Cardiac fibroblast (primary cell): ENCODE measurements at places on chromosomes 13 and 19.
A peak's percentile ranks its signal among the peaks of the same experiment; 100 is the strongest.

DNA sequence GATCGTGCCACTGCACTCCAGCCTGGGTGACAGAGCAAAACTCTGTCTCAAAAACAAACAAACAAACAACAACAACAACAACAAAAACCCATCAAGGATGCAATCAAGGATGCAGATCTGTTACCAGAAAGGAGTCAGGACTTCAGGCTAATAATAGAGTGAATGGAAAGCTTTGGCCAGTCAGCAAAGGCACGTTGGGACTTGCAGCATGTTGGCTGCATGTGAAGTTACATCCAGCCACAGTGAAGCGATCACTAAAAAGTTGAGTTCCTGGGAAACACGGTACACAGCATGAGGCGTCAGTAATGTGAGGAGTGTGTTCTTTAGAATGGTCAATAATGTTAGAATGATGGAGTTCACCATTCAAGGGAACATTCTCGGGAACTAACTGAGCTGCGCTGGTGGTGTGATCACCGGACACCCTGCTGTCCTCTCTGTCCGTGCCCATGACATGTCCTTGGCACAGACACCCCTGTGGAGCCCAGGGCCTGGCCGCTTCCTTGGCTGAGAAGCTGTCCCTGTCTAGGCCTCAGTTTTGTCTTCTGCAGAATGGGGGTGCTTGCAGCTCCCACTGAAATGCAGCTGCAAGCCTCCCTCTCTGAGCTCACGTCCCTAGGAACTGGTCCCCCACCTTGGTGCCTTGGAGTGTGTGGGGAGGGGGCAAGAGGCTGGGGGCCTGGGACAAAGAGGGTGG lies 2.3 kb upstream of the LGALS7B start:
- DNase-seq, result no peak

DNA sequence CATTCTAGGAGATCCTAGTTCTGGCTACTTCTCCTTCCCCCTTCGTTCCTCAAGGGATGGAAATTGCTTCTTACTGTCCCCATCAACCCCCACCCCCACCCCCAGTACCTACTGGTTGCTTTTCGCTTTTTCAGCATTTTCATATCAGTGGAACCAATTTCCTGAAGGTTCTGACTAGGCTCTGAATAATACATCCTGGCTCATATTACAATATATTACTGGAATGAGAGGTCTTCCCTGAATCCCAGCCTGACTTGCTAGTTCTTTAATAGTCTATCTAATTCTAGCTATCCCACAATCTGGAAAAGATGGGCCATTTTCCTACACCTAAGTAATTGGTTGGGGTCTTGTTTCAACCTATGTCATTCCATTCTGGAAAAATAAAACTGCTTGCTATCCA lies 207.4 kb downstream of the COG6 start:
- peak; percentile 7 for DNase-seq

DNA sequence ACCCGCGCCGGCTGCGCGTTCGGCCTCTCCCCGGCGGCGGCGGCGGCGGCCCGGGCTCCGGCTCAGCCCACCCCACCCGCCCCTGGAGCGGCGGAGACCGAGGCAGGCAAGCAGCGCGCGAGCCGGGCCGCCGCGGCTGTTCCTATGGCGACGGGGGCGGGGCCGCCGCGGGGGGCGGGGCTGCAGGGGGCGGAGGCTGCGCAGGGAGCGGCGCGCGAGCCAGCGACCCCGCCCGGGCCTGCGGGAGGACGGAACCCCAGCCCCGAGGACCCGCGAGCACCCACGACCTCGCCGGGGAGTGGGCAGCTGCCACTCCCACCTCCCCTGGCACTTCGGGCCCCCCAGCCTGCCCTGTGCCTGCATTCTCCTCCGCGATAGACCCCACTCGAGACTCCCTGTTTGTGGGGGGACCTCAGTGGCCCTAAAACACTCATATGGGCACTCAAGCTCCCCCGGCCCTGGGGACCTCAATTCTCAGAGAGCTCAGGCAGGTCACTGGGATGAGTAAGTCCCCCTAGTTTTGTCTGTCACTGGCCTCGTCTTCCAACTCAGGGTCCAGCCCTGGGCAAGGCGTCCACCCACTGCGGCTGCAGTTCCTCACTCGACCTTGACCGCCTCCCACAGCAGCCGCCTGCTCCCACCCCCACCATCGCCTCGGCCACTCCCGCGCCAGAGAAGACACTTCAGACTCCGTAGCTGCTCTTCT lies at the start of gene CTXN1:
Gene CTXN1, minus strand, starts transcription at position 115 of the 706 bp plus-strand sequence. CDS start 597 bp downstream, outside the sequence.
- DNase-seq, result peak; percentile 44

DNA sequence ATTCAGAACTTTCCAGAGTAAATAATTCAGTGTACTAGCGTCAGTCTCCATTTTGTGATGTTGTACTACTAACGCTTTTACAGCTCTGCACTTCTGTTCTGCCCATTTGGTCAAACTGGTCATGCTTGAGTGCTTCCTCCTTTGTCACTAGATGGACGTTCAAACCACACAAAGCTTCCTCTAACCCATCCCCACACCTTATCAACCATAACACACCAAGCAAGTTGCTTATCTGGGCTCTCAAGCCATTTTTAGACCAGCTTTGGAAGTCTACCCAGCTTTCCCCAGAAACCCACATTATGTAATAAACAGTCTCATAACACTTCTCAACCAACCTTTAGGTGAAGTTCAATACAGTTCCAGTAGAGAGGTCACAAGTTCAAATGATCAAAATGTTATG lies 2.3 kb upstream of the ZNF347 start:
- no peak for DNase-seq

DNA sequence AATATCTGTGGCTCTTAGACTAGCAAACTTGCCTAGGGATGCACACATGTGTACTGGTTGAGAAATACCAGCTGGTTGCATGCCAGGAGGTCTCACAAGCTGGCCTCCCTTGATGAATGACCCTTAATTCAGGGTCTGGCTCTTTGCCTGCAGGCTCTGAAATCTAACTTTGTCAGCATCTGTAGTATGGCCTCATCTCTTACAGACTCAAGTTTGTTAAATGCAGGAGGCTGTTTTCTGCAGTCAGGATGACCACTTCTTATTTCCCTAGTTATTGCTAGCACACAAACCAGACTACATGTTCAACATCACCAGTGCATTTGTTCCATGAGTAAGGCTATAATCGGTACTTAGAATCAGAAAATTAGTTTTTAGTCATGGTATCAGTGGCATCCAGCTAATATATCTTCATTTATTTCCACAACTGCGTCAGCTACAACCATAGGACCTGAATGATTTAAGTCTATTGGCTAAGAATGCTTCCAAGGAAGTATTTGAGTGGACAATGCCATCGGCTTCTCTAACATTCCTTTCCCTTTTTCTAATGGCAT lies 23.3 kb upstream of the POSTN start:
- DNase-seq, result peak; percentile 95

GRCh38 chr19:17376935-17377600 lies at the start of gene PLVAP:
TSS of gene PLVAP (minus strand) at chr19:17377342. CDS start at chr19:17377288, 54 bp downstream.
- DNase-seq, result no peak

GRCh38 chr13:98821372-98822224 lies 69.1 kb upstream of the SLC15A1 start:
- DNase-seq, result peak; percentile 80

DNA sequence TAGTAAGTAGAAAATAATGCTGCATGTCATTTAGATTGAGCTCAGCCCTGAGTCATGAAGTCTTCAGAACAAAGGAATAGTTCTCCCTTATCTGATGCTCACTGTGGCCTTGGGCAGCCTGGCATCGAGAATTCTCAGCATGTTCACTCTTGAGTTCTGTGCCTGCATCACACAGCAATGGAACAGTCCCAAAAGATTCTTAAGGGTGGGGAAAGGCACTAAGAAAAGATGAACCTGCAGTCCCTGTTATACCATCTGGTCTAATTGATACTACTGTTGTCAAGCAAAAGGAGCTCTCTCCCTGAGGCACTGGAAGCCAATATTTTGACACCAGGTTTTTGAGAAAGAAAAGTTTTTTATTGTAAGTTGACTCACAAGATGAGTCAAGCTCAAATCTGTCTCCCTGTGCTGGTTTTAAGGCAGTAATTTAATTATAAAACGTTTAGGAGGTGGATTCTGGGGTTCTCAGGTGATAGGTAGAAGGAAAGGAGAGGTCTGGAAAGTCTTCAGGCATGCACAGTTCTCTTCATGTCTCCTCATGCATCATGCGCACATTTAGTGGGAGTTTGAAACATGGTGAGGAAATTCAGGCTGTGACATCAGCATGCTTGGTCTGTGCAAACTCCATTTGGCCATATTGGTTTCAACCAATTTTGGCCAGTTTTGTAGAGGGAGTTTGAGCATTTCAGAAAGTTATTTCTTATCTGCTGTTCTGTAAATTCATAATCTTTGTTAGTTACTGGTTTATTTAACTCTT lies 38.1 kb upstream of the ZNF766 start:
- peak; percentile 32 for DNase-seq

DNA sequence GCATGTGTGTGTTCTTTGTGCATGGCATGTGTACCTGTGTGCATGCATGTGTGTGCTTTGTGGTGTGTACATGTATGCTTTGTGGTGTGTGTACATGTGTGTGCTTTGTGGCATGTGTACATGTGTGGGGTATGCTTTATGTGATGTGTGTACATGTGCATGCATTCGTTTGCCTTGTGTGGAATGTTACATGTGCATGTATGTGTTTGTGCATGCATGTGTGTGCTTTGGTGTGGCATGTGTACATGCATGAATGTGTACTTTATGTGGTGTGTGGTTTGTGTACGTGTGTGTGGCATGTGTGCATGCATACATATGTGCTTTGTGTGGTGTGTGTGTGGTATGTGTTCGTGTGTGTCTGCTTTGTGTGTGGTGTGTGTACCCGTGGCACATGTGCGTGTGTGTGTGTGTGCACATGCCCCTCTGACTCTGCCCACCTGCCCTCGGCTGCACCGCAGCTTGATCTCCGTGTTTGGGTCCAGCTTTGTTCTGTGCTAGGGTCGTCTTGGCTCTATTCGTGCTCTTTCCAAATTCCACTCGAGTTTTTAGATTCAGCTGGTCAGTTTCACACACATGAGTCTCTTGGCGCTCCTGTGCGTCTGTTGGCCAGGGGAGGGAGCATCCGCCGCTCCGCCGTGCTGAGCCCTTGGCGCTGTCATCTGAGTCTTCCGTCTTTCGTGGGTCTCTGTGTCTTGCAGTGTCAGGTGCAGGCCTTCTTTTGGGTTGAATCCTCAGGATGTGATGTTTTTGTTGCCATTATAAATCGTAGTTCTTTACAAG lies 46.5 kb upstream of the TFDP1 start:
- no peak for DNase-seq

- no peak for DNase-seq
Observed at GRCh38 chr19:16591803-16592556, 19.8 kb upstream of the SLC35E1 start.

DNA sequence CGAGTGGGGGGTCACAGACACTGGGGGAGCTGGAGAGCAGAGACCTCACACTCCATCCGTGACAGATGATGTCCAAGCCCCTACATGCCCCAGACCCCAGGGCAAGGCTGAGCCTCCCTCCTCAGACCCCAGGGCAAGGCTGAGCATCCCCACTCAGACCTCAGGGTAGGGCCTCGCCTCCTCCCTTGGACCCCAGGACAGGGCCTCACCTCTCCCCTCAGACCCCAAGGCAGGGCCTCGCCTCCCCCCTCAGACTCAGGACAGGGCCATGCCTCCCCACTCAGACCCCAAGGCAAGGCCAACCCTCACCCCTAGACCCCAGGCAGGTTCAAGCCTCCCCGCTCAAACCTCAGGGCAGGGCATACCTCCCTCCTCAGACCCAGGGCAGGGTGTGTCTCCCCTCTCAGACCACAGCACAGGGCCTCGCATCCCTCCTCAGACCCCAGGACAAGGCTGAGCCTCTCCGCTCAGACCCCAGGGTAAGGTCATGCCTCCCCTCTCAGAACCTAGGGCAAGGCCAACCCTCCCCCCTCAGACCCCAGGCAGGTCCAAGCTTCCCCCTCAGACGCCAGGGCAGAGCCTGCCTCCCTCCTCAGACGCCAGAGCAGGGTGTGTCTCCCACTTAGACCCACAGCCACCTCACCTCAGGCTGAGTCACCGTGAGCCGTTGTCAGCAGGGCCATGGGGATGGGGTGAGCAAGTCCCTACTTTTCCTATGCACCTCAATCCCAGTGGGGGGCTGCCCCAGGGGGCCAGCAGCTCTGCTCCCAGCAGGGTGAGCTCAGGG lies 1.7 kb upstream of the S1PR4 start:
- peak; percentile 17 for DNase-seq

- DNase-seq, result no peak
Observed at GRCh38 chr19:50546527-50547221, 21.6 kb downstream of the LRRC4B start.

DNA sequence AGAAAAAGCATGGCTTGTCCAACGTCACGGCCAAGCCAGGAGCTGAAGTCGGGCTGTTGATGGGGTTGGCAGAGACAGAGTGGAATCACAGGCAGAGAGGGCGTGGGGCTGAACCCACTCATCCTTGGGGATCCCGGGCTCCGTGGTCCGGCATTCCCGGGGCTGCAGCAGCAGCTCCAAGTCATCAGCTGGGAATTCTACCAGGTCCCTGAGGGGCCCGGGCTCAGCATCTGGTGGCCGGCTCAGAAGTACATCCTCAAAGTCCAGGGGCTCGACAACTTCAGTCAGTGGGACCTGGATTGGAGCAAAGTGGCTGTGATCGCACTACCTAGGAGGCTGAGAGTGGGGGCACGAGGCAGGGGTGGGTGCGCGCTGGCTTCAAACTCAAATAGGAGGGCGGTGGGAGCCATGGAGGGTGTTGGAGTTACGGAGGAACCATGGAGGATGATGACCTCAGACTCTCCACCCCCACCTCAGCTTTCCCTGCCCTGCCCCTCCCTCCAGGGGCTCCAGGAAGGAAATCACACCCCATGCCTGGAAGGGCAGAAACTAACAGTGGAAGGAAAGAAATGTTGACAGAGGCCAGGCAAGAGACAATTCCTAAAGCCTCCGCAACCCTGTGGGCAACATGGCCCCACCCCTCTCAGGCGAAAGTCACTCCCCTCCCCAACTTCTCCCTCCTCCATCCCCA lies 9.5 kb downstream of the DOCK6 start:
- DNase-seq, result no peak

- no peak for DNase-seq
Observed at GRCh38 chr13:97562962-97563361, 129.0 kb downstream of the RAP2A start.

DNA sequence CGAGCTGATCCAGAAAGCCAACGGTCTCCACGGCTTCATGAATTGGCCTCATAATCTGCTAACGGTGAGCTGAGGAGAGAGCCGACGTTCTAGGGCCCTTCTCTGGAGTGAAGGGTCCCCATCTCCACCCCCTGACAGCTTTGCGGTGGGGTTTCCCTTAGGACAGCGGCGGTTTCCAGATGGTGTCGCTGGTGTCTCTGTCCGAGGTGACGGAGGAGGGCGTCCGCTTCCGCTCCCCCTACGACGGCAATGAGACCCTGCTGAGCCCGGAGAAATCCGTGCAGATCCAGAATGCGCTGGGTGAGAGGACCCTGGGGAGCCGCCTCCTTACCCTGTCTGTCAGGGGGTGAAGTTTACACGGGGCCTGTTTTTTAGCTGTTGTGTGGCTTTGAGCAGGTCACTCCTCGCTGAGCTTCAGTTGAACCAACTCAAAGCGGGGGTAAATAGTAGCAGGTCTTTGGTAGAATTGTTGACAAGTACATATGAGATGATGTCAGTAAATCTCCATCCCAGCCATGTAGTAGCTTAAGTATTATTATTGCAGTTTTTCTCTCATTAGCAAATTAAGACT lies 801 bp downstream of the QTRT1 start:
- no peak for DNase-seq
